ENCODE measurements at places on chromosomes 3 and 15.
A peak's percentile ranks its signal among the peaks of the same experiment; 100 is the strongest.

- DNase-seq = peak; percentile 70
Measured at GRCh38 chr3:38579551-38580449, 69.7 kb downstream of the SCN5A start.

DNA sequence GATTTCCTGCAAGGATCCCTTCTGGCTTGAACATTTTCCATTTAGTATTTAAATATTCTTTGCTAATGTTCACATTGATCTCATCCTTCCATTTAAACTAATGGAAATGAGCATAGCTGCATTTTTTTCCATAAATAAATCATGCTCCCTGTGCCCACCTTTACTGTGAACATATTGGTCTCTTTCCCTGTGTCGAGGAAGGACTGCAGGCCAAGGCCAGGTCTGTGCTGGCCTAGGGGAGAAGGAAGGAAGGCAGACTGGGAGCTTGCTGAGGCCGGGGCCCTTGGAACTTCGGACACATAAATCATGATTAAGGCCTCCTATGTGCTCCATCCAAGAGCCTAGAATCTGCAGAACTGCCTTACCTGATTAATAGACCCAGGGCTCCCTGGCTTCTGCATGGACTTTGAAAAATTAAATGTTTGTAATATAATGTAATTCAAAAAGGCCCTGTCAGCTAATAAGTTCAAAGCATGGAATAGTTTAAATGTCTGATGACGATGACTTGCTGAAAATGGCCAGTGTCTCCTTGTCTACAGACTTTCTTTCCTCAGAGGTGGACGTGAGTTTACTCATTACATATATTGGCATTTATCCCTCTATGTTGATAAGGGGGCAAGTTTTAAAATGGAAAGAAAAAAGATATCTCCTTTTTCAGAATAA is 175.9 kb downstream of the FEZF2 start:
- DNase-seq = no peak

DNA sequence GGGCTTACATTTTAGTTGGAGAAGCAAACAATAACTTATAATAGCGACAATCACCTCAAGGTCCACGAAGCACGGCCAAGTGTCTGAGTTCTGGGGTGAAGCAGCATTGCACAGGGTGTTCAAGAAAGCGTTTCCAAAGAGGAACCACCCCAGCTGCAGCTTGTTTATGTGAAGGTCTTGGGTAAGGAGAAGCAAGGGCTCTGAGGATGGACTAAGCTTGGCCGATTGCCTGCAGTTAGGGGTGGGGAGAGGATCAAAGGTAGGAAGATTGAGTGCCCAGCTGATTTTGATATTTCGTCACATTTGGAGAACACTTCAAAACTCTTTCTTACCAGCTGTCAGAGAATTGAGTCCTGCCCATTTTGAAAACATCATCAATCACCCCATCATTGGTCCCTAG is 321.6 kb upstream of the DNAJC19 start:
- DNase-seq = no peak

DNA sequence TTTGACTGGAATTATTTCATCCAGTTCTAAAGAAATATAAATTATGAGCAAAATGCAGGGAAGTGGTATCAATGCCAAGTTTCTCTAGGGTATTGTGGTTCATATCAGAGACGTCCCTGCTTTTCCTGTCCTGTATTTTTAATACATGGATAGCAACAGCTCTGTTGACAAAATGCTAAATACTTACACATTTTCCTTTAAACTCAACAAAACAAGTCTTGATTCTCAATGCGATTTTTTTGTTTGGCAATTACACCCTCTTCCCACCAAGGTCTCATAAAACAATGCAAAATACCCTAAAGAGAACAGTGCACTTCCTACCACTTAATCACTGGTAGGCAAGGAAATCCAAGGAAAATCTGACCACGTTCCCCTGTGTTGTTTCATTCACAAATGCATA is 120.0 kb downstream of the DUT start:
- DNase-seq = no peak

Data from Right ventricle myocardium superior (tissue), 1 donor.